Peyer's patch (tissue), 4 donors: ENCODE measurements at places on chromosomes 3 and 15. TPM values are rescaled to one million over a fixed set of nuclear protein-coding genes. Genes with fewer than 3 reads are reported as not detected.

- DNase-seq = no peak
Measured at GRCh38 chr15:60519218-60519617, 40.3 kb upstream of the ICE2 start.

- no peak for DNase-seq
Measured at GRCh38 chr3:140822401-140823047, 119.1 kb upstream of the SLC25A36 start.

- no peak for DNase-seq
Measured at GRCh38 chr3:149621218-149622005, 36.4 kb downstream of the WWTR1 start.

DNA sequence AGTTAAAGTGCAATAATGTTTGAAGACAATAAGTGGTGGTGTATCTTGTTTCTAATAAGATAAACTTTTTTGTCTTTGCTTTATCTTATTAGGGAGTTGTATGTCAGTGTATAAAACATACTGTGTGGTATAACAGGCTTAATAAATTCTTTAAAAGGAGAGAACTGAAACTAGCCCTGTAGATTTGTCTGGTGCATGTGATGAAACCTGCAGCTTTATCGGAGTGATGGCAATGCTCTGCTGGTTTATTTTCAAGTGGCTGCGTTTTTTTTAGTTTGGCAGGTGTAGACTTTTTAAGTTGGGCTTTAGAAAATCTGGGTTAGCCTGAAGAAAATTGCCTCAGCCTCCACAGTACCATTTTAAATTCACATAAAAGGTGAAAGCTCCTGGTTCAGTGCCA is 2.7 kb downstream of the RPL15 start:
- DNase-seq = no peak

DNA sequence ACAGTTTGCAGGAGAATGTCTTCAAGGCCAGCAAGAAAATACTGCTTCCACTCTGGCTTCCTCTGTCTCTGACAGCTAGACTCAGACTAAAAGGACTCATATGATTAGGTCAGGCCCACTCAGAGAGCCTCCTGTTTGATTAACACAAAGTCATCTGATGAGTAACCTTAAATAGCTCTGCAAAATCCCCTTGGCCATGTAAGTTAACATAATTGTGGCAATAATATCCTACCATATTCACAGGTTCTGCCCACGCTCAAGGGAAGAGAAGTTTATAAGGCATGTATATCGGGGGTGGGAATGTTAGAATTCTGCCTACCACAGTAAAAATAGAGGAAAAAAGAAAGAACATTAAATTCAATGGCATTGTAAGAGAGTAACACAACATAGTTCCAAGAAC is 20.6 kb upstream of the HHATL start:
- DNase-seq = no peak

DNA sequence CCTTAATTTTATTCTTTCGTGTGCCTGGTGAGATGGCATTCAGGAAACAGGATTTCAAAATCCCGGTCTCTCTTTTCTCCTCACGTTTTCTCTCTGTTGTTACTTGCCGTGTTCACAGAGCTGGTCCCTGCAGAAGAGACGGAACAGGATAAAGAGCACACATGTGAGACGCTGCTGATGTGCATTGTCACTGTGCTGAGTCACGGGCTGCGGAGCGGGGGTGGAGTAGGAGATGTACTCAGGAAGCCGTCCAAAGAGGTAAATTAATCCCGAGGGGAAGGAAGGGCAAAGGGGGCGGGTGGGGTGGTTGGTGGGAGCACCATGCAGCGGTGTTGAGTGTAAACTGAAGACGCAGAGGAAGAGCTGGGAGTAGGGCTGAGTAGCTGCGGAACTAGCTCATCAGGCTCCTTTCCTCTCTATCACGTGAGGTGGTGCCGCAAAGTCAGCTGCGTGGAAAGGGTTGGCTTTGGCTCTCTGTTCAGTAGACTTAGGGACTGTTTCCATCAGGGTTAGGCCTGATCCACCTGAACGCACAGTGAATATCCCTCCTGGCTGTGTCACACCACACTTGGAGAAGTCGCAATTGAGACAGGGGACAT is 164.8 kb upstream of the BHLHE40 start:
- no peak for DNase-seq

DNA sequence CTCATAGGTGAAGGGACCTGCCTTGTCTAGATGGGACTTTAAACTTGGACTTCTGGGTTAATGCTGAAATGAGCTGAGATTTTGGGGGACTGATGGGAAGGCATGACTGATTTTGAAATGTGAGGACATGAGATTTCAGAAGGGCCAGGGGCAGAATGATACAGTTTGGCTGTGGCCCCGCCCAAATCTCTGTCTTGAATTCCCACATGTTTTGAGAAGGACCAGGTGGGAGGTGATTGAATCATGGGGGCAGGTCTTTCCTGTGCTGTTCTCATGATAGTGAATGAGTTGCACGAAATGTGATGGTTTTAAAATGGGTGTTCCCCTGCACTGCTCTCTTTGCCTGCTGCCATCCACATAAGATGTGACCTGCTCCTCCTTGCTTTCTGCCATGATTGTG is 42.8 kb downstream of the ILDR1 start:
- DNase-seq = no peak

DNA sequence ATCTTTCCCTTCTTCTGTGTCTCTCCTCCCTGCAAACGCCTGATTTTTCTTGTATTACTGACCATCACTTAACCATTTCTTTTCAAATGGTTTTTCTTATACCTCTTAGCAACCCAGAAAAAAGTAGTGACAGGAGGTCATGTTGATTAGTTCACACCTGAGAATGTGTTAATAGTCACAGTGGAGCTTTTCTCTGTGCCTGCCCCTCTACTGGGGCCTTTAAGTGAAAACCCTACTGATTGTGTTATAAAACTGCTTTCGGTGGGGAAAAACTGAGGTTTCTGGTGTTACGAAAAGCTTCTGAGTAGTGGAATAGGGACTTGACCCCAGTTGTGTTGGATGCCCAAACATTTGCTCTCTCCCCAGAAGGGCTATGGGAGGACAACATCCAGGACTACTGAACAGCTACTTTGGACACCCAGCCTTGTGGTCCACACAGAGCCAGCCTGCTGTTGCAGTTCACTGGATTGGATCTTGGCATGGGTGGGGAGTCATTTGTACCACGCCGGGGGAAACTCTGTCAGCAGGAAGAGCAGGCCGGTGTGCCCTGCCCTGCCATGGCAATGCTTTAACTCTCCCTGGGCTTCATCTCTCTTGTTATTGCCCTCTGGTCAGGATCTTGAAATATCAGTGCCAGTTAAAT is 10.3 kb downstream of the GPR87 start:
- no peak for DNase-seq

DNA sequence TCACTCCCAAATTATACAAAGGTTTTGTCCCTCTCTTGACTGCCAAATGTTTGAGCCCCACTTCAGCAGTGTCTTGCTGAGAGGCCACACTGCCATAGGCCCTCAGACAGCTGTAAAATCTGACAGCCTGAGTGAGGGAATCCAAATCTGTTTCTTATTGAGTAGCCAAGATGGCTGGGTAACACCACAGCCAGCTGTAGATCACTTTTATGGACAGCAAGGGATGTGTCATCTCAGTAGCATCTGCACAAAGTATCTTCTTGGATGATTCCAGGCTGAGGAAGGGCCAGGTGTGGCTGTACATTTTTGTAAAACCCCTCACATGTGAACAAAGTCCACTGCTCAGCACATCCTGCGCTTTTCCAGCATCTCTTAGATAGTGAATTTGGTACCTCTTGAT is 237.0 kb upstream of the LRTM1 start:
- DNase-seq = no peak

DNA sequence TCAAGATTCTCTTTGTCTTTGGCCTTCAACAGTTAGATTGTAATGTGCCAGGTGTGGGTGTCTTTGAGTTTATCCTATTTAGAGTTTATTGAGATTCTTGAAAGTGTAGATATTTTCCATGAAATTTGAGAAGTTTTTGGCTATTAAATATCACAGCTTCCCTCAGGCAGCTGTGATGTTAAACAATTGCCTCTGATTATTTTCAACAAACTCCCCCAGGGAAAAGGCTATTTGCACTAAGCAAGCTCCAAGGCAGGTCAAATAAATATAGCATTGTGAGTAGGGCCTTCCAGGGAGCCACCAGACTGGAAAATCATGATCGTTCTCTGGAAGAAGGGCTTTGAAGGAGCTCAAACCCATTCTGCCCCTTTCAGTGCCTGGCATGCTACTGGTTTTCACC is 107.0 kb downstream of the EEFSEC start:
- DNase-seq = no peak

- no peak for DNase-seq
Measured at GRCh38 chr3:188489639-188490405, 335.9 kb downstream of the LPP start.

DNA sequence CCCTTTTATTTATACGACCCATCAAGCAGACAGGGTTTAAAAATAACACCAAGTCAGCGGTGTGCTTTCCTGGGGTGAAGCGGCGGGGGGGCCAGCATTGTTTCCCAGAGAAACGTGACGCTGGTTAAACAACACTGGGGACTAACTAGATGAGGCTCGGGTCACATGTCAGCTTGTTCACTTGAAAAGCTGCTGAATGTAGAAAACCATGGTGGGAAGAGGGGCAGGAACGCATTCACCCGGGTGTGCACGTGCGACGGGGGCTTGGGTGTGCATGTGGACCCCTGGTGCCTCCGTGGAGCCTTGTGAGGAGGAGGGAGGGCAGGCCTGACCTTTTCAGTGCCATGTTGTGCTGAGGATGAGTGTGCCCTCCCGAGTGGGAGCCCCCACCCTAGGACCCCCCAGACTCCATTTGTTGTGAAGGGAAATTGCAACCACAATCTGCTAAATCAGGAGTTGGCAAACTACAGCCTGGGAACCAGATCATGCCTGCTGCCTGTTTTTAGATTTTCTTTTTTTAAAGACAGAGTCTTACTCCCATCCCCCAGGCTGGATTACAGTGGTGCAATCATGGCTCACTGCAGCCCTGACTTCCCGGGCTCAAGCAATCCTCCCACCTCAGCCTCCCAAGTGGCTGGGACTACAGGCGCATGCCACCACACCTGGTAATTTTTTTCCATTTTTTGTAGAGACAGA is 70.4 kb upstream of the CMTM7 start:
- no peak for DNase-seq

- no peak for DNase-seq
Measured at GRCh38 chr15:49288391-49288790, 118.3 kb downstream of the GALK2 start.

DNA sequence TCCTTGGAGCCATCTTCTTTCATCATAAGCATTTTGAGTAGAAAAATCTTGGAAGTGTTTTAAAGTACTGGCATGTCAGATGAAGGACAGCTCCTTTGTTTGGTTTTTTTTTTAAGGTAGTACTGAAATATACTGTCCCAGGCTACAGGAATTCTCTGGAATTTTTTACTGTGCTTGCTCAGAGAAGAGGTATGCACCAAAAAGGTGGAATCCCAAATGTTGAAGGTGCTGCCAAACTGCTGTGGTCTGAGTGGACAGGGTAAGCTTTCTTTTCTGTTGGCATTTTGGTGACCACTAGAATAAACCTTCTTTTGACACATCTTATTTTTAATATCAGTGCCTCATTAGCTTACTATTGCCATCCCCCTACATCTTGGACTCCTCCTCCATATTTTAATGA is 7.2 kb downstream of the GNL3 start:
- DNase-seq = no peak

GRCh38 chr3:152128356-152128755 is 140.4 kb upstream of the MBNL1 start:
- no peak for DNase-seq

- no peak for DNase-seq
Measured at GRCh38 chr15:90003736-90004135, 2.6 kb downstream of the ZNF710 start.

DNA sequence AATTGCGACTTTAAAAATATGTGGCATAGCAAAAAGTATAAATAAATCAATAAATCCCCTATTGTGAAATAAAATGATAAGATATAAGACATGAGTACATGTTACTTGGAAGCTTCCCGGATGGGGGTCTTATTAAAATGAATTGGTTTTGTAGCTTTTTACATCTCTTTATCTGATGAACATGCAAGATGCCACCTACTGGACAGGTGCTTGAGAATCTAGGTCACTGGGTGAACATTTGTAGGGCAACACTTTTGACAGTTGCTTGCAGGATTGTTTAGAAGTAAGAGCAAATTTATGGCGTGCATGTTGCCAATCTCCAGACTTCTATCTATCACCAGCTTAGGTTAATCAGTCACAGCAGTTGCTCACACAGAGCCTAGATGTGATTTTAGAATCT is 362.7 kb upstream of the SUCLG2 start:
- DNase-seq = no peak

- no peak for DNase-seq
Measured at GRCh38 chr3:180390313-180390712, 211.7 kb upstream of the TTC14 start.

- DNase-seq = no peak
Measured at GRCh38 chr15:69539345-69539744, 86.7 kb downstream of the RPLP1 start.

BSN gene
- 0.18 TPM for total RNA-seq

IL17RE gene
- 11.6 TPM for total RNA-seq

PTH1R gene
- 5.6 TPM for total RNA-seq

GOLGA6L7 gene
- total RNA-seq = not detected

PRRT3 gene
- 3.8 TPM for total RNA-seq

DHX30 gene
- 65.8 TPM for total RNA-seq

PRTG gene
- 0.19 TPM for total RNA-seq

TMOD3 gene
- 51.8 TPM for total RNA-seq

LIPC gene
- 8.9 TPM for total RNA-seq

ISG20 gene
- total RNA-seq = 90.0 TPM
